ENCODE measurements at places on chromosomes 7 and 10.

GRCh38 chr7:88321694-88322093 is 15.0 kb upstream of the STEAP4 start:
- no peak for DNase-seq

DNA sequence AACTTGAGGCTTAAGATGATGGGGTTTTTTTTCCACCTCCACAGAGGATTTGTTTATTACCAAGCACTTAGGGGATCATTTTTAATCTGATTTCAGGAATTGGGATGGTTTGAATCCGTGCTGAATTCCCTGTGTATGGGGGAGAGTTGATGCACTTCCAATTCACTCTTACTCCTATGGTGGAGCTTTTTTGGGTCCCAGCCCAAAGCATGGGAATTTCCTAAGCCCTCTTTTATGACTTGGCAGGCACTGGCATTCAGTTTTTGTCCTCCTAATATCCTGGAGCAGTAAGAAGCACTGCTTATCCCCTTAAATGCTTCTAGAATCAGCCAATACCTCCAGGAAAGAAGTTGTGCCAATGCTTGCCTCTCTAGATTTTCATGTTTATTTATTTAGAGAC is 78.7 kb downstream of the HYCC1 start:
- DNase-seq = no peak

DNA sequence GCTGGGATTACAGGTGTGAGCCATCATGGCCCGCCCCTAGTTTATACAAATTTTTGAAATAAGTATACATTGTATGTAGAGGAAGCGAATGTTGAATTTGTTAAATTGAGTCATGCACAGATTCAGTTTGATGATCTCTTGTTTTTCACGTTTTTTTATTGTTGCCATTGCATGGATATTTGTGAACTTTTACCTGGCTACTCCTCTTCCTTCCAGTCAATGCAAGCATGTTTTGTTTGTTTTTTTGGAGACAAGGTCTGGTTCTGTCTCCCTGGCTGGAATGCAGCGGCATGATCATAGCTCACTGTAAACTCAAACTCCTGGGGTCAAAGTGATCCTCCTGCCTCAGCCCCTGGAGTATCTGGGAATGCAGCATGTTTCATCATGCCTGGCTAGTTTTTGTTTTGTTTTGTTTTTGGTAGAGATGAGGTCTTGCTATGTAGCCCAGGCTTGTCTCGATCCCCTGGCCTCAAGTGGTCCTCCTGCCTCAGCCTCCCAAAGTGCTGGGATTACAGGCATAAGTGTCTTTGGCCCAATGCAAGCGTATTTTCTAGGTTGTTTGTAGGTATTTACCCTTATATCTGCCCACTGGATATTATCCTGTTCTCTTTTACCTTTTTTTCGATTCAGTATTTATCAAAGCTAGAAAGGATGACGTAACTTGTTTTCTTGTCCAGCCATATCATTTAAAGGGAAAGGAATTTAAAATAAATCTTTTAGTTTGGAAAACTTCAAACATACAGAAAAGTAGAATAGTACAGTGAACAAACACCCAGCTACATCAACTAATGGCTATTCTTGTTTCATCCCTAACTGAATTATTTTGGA is 11.0 kb downstream of the LCOR start:
- no peak for DNase-seq

DNA sequence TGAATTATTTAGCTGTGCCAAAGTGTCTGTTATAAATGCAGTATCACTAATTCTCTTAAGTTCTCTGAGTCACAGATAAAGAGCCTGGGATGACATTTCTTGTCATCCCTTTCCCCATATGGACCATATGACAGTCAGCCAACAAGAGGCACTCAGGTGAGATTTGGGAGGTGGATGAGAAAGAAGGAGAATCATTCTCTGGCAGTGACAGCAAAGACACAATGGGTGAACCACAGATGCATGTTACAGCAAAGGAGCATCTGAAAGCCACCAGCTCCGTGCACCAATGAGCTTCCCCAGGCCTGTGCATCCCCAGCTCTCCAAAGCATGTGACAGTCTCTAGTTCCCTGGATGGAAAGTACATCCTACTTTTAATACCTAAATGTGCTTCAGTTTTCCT is 10.8 kb downstream of the GIMAP6 start:
- no peak for DNase-seq

- no peak for DNase-seq
Measured at GRCh38 chr10:61189912-61190311, 245.9 kb upstream of the RHOBTB1 start.

DNA sequence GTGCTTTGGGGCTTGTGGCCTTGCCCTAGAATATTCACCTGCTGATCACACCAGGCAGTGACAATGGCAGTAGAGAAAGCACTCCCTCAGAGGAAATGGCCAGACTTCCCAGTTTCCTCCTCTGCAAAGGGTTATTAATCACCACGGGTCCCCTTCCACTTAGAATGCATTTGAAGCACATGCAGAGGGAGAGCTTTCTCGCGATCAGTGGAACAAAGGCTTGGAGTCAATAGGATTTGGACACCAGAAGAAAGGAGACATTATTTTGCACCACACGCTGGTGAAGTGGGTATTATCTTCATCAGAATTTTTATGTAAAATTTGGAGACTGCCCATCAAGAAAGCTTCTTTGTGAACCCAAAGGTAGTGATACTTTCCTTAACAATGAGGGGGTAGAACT is 35.4 kb upstream of the INHBA start:
- DNase-seq = no peak

- DNase-seq = no peak
Measured at GRCh38 chr7:148914208-148914777, 30.2 kb upstream of the EZH2 start.

- peak; percentile 40 for DNase-seq
Measured at GRCh38 chr10:13787015-13787421, 200.3 kb downstream of the PRPF18 start.

DNA sequence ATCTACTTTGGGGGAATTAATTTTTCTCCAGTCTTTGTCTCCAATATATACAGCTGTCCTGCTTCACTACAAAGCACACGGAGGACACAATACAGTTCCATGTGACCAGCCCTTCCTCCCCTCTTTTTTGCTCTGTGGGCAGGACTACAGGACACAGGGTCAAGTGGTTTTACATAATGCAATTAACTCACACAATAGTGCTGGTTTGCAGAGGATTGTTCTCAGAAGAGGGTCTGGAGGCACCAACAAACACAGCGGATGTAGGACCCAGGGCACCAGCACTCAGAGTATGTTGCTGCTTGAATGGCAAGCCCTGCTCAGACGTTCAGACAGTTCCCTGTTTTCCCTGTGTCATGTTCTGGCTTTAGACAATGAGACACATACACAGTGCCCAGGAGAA is 52.0 kb upstream of the NPTX2 start:
- DNase-seq = no peak

DNA sequence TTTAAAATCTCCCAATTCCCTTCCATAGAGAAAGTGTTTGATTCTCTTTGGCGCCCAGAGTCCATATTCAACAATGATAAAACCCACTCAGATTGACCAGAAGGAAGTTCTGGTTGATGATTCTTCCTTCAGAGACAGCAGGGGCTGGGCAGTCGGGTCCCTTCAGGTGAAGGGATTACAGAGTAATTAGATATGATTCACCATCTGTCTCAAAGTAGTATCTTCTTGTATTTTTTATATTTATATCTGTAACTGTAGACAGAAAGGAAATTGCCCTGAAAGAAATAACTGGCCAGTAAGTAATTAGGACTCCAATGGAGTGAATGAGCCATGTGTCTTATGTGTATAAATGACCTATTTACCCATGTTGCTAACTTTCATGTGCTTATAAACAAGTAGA is 156.0 kb downstream of the PLCE1 start:
- DNase-seq = no peak

GRCh38 chr7:20865684-20866083 is 79.0 kb upstream of the SP8 start:
- DNase-seq = no peak

- DNase-seq = no peak
Measured at GRCh38 chr10:99372546-99373271, 43.6 kb downstream of the CNNM1 start.

- DNase-seq = no peak
Measured at GRCh38 chr10:116168329-116168728, 104.7 kb downstream of the GFRA1 start.

DNA sequence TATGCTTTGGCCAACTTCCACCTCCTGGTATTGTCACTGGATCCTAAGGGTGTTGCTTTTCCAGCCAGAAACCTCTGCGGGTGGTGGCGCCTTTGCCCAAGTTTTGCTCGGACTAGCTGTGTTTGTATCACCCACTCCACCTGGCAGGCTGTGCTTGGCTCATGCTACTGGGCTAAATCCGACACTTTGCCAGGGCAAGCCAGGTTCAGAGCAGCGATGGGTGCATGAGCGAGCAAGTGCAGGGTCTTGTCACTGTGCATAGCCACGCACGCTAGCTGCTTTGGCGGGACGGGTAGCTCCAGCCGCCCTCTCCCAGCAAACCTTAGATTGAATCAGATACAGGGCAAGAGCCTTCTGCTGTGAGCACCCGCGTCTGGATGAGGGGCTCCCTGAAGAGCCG is 737.5 kb downstream of the PCDH15 start:
- no peak for DNase-seq

GRCh38 chr7:115066050-115066449 is 144.2 kb downstream of the MDFIC start:
- no peak for DNase-seq

DNA sequence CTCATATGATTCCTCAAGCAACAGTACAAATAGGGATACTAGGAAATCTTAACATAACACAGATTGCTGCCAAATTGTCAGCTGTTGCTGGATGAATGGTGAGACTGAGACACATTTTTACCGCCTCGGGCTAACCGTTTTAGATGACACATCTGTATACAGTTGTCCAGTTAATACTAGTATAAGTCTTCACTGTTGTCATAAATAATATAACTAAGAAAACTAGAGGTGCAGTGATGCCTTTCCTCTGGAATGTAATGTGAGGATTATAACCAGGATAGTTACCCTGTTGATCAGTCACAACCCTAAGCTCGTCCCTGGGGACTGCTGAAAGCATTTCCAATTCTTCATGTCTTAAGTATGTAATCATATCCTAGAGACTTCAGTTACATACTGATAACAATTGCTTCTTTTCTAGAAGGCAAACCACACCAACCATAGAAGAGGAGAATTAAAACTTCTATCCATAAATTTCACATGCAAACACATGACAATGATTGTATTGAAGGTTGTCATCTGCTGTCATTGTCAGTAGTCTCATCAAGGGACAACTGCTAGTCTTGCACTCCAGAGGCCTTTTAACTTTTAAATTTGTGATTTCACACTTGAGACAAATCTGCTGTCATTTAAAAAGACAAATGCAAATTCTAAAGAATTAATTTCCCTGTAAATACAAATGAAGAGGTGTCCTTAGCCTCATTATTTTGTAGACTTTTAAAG is 100.4 kb upstream of the SEMA3D start:
- DNase-seq = no peak

GRCh38 chr10:78266741-78267469 is 233.2 kb downstream of the RPS24 start:
- no peak for DNase-seq

GRCh38 chr7:129698516-129699418 is 87.2 kb downstream of the NRF1 start:
- no peak for DNase-seq

DNA sequence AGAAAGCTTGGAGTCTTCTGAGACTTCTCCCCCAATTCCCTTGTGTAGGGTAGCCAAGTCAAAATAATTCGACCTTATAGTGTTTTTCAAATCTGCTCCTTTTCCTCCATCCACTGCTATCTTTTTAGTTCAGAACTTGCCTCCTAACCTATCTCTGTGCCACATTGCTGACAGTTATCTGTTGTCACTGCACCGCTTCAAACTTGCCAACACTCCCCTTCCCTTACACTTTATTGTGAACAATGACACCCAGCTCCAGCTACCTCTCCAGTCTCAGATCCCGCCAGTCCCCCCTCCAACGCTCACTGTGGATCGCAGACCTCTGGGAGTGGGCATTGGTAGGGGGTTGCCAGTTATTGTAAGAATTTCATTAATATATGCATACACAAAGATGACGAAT is 16.3 kb upstream of the HPS1 start:
- DNase-seq = no peak

- no peak for DNase-seq
Measured at GRCh38 chr7:90242369-90243168, 2.4 kb upstream of the CFAP69 start.

DNA sequence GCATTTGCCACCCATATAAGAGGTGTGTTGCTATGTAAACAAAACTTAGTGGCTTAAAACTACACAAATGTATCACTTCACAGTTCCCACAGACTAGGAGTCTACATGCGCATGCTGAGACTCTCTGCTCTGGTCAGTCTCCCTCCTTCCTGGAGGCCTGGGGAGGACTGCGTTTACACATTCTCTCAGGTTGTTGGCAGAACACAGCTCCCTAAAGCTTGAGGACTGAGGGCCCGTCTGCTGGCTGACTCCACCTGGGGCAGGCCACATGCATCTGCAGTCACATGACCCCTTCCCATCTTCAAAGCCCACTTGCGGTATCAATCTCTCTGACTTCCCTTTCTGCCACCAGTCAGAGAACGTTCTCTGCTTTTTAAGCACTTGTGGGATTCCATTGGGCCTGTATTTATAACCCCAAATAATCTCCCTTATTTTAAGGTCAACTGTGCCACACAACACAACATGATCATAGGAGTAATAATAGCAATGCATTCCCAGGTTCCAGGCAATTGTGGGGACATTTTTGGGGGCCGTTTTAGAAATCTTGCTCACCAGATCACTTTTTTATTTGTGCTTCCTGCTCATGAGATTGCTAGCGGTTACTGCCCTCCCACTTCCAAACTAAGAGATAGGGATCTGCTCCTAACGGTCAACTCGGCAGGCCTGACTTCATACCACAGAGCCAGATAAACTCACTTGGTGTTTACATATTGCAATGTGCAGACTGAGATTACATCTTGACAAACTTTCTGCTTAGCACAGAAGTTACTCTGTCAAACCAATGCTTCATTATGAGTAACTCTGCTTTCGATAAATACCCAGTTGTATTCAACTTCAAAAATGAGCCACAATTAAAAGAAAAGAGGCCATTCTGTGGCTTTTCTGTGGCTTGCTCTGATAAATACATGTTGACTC is 96.3 kb downstream of the ALOX5 start:
- DNase-seq = no peak

GRCh38 chr7:75042286-75042685 is 31.3 kb downstream of the RCC1L start:
- DNase-seq = no peak

GRCh38 chr10:52951824-52952223 is 179.2 kb upstream of the MBL2 start:
- DNase-seq = no peak

GRCh38 chr7:24923172-24923865 is 56.7 kb downstream of the OSBPL3 start:
- no peak for DNase-seq

GRCh38 chr10:72782649-72783330 is 90.8 kb downstream of the MCU start:
- DNase-seq = no peak

GRCh38 chr7:23358152-23358674 is 59.1 kb downstream of the MALSU1 start:
- DNase-seq = no peak

DNA sequence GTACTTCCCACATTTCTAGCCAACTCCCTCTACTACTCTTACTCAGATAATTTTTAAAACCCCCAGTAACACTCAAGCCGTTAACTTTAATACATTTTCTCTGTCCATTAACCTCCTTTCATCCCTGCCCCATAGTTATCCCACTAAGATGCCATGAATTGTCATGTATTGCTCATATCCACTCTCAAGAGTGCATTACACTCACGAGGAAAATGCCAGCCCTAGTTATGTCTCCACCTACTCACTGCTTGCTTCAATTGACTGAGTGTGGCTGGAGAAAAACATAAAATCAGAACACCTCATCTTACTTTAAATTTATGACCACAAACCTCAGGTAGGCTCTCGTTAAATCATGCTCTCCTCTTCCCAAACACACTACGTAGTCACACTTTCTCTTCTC is 324.1 kb upstream of the NPSR1 start:
- DNase-seq = no peak
